ENCODE measurements at places on chromosomes 7 and 10.
A peak's percentile ranks its signal among the peaks of the same experiment; 100 is the strongest.

GRCh38 chr10:74947781-74948401 is 121.5 kb downstream of the KAT6B start:
- DNase-seq: no peak

DNA sequence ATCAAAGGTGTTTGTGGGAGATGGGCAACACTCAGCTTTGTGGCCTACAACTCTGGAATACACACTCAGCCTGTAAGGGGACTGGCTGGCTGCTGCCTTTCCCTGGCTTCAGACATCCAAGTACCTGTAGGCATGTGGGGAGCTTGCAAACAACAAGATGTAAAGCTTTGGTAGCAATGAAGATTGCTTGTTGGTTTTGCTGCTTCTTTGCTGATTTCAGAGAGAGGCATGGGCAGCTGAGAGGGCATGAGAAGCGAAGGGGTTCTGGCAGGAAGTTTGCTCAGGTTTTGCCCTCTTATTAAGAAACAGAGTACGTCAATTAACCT is 434.8 kb downstream of the LRMDA start:
- no peak for DNase-seq

DNA sequence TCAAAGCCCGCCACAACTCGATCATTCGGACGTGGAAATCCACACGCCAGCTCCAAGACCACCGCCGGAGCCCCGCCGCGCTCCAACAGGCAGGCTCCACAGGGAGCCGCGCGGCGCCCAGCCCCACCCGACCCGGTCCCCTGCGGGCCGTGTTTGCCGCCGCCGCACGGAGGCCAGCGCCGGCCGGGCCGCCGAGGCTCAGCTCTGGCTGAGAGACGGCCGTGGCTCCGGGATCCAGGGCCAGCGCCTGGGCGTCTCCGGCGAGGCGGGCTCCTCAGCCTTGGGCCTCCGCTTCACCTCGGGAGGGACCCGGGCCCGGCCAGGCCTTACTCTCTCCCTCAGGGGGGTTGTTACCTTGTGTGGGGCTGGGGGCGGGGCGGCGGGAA is 333 bp downstream of the SMNDC1 start:
- DNase-seq: no peak

- no peak for DNase-seq
These were observed 10.1 kb downstream of the LIMK1 start for GRCh38 chr7:74093671-74094223.

GRCh38 chr10:130485236-130485957 is 349.2 kb downstream of the GLRX3 start:
- DNase-seq: no peak

GRCh38 chr10:77186936-77187335 is 450.7 kb downstream of the KCNMA1 start:
- no peak for DNase-seq

DNA sequence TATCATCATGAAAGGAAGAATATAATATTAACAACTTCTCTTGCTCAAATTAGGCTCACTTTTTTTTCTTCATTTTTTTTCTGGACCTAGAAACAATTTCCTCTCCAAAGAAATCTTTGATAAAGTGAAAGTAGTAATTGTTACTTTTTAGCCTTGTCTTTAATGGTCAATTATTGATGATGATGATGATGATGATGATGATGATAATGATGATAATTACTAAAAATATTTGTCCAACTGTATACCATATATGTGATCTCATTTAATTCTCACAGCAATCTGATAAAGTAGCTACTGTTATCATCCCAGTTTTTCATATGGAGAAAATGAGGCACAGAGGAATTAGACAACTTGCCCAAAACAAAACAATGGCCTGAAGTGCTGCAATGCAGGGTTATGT is 12.8 kb downstream of the PRKG1 start:
- DNase-seq: no peak

- no peak for DNase-seq
These were observed 77.4 kb downstream of the PCLO start for GRCh38 chr7:83085299-83085698.

DNA sequence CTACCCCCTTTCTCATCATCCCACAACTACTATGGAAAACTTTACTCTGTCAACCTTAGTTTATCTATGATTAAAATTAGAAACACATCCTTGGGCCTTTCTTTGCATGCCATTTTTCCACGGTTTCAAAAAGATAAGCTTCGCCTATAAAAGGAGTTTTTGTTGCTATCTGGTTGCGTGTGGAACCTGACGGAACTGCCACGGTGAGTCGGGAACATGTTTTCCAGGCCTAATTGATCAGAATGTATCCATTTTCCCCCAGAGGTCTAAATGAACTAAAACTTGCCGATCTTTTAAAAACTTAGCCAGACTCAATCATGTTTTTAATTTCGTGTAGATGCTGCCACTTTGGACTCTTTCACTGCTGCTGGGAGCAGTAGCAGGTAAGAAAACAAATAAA is at the start of gene PNLIP:
PNLIP (plus strand) TSS at position 176 of the 400 bp plus-strand sequence; CDS start at position 338, 162 bp downstream.
- DNase-seq: no peak

DNA sequence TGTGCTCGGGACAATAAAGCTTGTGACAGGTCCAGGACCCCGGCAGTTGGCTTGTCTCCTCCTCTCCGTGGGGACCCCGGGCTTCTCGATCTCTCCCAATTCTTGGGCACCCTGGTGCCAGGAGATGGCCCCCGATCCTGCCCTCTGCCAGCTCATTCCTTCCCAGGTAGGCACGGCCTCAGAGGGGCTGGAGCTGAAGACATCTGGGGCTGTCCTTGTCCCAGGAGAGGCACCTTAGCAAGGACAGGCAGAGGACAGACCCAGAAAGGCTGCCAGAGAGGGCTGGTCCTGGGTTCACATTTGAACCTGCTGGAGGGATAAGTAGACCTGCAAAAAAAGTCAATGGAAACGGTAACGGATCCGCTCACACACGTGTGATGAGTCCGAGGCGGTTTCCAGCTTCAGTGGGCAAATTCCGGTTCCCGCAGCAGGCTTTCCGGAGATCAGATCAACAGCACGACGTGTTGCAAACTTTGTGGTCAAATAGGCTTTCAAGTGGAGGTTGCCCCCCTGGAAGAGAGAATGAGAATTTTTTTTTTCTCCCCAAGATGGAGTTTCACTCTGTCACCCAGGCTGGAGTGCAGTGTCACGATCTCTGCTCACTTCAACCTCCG is 47.7 kb upstream of the GTF2IRD1 start:
- DNase-seq: no peak

DNA sequence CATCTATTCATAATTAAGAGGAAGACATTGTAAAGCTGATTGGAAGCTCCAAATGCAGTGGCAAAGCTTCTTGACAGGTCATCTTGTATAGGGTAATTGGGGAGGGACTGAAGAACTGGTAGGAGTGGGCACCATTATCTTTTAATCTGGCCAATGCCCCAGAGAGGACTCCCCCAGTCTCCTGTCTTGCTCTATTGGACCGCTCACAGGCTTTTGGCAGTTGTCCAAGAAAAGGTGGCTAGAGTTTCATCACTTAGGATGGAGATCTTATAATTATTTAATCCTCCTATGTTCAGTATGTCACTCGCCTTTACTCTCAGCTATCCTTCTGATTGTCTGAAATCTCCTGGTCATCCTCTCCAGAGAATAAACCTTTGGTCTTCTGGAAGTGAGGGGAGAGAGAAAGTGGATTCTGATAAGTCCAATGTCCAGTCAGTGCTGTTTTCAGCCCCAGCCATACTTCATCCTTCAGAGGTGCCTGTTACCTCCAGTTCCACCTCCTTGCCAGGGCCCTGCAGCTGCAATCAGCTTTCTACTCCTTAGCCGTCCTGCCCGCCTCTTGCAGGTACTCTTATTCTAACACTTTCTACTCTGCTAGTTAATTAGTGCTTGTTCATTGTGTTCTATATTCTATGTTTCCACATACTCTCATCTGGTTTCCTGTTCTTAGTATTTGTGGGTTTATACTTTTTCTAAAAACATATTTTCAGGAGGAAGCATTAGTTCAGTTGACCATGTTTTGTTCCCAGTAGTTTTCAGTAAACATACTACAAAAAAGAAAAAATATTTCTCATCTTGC is 241.6 kb downstream of the NSUN6 start:
- no peak for DNase-seq

GRCh38 chr10:10745291-10745690 is 272.4 kb upstream of the CELF2 start:
- no peak for DNase-seq

DNA sequence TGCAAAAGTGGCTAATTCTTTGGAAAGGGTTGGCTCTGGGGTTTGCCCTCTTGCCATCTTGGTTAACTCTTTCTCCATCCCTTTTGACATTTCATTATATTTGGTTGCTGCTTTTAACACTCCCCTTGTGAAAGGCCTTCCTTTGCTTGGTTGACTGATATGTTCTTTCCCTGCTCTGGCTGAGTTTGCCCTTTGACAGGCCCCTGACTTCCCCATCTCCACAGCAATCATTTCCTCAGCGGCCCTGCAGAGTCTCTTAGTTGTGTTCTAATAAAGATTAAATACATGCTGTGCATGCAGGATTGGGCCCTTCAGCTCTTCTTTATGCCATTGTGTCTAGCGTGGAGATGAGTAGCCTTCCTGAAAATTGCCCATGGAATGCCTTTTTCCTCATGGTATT is 84.5 kb upstream of the CSTF2T start:
- DNase-seq: no peak

- peak; percentile 88 for DNase-seq
These were observed 33.9 kb downstream of the CACUL1 start for GRCh38 chr10:118720685-118721538.

GRCh38 chr10:17200001-17200911 is 1.2 kb downstream of the TRDMT1 start:
- DNase-seq: peak; percentile 49

DNA sequence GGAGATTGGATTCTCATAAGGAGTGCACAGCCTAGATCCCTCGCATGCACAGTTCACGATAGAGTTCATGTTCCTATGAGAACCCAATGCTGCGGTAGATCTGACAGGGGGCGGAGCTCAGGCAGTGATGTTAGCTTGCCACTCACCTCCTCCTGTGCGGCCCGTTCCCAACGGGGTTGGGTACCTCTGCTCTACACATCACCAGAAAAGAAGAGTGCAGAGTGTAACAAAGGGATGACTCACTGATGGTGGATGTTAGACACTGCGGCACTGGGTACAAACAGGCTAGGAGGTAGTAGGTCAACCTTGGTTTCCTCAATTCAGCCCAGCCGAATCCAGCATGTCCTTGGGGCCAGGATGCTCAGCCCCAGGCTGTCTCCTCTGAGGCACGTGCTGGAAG is 66.8 kb upstream of the CHST15 start:
- no peak for DNase-seq

DNA sequence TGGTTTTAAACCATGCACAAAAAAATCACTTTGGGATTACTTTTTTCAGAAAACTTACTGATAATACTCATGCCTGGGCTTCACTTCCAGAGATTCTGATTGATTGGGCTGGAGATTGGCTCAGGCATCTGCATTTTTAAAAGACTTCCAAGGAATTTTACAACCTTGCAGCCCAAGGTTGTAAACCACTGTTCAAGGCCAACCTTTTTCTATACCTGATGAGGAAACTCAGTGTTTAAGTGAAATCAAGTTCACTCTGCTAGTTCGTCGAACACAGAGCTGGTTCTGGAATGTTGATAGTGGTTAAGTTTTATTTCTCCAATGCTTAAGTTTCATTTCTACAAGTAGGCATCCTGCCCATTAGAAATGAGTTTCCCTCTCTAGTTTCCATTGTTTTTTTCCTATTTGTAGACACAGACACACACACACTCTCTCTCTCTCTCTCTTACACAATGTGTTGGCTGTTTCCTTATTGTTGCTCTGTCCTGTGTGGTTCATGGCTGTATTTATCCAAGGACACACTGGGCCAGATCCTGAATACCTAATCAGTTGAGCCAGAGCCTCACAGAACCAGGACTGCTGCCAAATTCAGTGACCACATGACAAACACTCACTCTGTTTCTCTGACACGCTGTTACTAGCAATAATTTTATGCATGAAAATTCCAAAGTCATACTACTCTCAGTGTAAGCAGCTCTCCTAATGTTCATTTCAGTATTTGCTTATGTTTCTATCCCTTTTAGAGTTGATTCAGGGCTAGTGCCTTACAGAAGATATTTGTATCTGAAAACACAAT is 3.7 kb upstream of the IFIT1B start:
- DNase-seq: peak; percentile 39

DNA sequence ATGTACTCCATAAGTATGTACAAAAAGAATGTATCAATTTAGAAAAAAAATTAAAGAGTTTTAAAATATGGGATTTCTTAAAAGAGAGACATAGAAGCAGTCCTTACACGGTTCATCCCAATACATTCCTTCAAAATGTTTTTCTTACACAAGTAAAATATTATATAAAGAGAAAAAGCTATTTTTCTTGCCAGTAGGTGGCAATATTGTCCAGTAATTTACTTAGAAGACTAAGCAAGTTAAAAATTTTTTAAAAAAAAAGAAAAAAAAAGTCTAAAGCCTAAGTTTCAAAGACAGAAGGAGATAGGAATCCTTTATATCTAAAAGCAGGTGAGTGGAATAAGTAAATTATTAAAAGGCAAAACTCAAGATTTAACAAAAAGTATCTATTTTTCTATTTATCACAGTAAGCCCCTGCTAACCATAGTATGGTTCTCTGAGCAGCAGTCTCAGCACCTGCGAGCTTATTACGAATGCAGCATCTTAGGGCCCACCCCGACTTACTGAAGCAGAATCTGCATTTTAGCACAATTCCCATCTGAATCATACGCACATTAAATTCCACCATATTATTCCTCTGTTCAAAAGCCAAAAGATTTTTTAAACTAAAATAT is 240.6 kb downstream of the DGKI start:
- peak; percentile 85 for DNase-seq

GRCh38 chr7:139658908-139659675 is 118.7 kb downstream of the HIPK2 start:
- DNase-seq: peak; percentile 84

GRCh38 chr10:95406651-95407280 is 116.0 kb upstream of the PDLIM1 start:
- DNase-seq: no peak

GRCh38 chr7:40843338-40843985 is 708.7 kb downstream of the SUGCT start:
- no peak for DNase-seq

- no peak for DNase-seq
These were observed 1222.6 kb upstream of the LRRN3 start for GRCh38 chr7:109868215-109868860.

DNA sequence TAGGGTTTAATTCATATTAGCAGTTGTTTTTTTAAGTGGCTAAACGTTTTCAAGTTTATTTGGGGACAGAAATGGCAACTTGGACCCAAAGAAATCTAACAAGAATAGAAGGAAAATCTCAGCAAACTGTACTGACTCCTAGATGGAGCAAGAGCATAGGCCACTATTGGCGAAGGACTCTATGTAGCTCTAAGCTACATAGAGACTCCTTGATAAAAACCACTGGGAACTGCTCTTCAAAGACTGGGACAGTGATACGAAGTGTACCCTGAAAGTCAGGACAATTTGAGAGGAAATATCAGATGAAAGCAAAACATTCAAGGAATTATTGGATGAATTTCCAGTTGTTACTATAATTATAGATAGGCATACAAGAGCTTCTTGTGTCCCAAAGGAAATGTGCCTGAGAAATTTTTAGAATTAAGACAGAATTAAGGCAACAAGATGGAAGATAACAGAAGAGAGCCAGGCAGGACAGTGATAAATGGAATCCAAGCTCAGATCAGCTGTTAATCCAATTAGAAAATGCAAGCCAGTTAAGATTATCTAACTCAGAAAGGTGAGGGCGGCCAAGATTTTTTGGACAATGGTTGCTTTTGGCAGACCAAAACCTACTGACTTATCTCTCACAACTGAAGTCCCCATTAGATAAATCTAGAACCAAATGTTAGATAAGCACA is 103.7 kb upstream of the IFRD1 start:
- DNase-seq: no peak

Measured in eye (tissue), 1 donor.